Thyroid gland (tissue), 4 donors: ENCODE measurements at places on chromosomes 11 and 22.

- no peaks in the 10 kb centered on the region for H3K27me3 ChIP-seq
- no peak overlapping the region for H3K4me3 ChIP-seq
- no peak for DNase-seq
- H3K36me3 ChIP-seq, result no peaks in the 10 kb centered on the region
- H3K27ac ChIP-seq, result no peak overlapping the region
- H3K4me1 ChIP-seq, result no peaks in the 10 kb centered on the region
Observed at GRCh38 chr11:15157606-15158137, 42.9 kb downstream of the INSC start.

DNA sequence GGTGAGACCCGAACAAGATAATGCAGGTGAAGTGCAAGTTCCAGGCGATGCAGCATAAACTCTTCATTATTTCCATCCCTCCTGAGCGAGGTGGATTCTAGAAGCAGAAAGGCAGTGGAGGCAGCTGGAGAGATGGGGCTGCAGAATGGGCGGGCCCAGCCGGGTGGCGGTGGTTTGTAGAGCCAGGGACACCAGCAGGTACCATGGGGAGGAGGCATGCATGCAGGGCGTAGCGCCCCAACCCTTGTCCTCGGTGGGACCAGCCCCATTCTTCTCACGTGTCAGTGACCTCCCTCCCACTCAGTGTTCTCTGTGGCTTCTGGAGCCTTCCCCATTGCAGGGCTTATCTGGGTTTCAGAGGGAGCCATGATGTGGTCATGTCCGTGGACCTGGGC, 38.0 kb downstream of the MPPED1 start:
- H3K36me3 ChIP-seq, result no peaks in the 10 kb centered on the region
- H3K4me1 ChIP-seq, result no peaks in the 10 kb centered on the region
- DNase-seq, result no peak

GRCh38 chr11:10114593-10115404, 179.2 kb downstream of the SBF2 start:
- H3K4me1 ChIP-seq, result peaks cover 12% of the 10 kb centered on the region
- no peak for DNase-seq
- H3K36me3 ChIP-seq, result no peaks in the 10 kb centered on the region
- H3K27me3 ChIP-seq, result no peaks in the 10 kb centered on the region
- no peak overlapping the region for H3K27ac ChIP-seq
- H3K4me3 ChIP-seq, result no peak overlapping the region

- no peaks in the 10 kb centered on the region for H3K4me1 ChIP-seq
- no peaks in the 10 kb centered on the region for H3K36me3 ChIP-seq
- DNase-seq, result no peak
- no peak overlapping the region for H3K4me3 ChIP-seq
Observed at GRCh38 chr22:23503142-23503541, 76.9 kb downstream of the IGLL1 start.

- H3K27me3 ChIP-seq, result no peaks in the 10 kb centered on the region
- peak overlapping the region; percentile 99 for H3K27ac ChIP-seq
- no peaks in the 10 kb centered on the region for H3K36me3 ChIP-seq
- DNase-seq, result no peak
- peak overlapping the region; percentile 76 for H3K4me3 ChIP-seq
- peaks cover 20% of the 10 kb centered on the region for H3K4me1 ChIP-seq
Observed at GRCh38 chr11:102346456-102346747, 612 bp upstream of the BIRC2 start.

GRCh38 chr11:20093775-20094174, 66.5 kb downstream of the DBX1 start:
- H3K4me1 ChIP-seq, result peaks cover 24% of the 10 kb centered on the region
- H3K27me3 ChIP-seq, result no peaks in the 10 kb centered on the region
- DNase-seq, result no peak
- peaks cover 36% of the 10 kb centered on the region for H3K36me3 ChIP-seq
- no peak overlapping the region for H3K4me3 ChIP-seq
- H3K27ac ChIP-seq, result no peak overlapping the region

DNA sequence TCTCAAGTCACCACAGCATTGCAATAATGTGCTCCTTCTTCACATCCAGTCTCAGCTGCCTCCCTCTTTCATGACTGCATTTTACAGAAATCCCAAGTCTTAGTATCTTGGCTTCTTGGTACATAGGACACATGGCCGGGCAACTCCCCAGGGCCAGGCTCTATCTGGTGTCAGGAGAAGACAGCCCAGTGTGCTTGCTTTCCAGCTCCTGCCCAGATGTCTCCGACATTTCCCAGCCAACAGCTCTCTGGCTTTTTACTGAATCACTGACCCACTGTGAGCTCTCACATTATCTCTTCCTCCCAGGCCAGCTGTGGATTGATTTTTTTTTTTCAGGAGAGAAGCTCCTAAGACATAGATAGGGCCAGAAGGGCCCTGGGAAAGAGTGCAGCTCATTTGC, 346.0 kb upstream of the C11orf87 start:
- H3K27me3 ChIP-seq, result no peaks in the 10 kb centered on the region
- no peak overlapping the region for H3K27ac ChIP-seq
- DNase-seq, result no peak
- H3K4me3 ChIP-seq, result no peak overlapping the region

- no peaks in the 10 kb centered on the region for H3K27me3 ChIP-seq
- no peaks in the 10 kb centered on the region for H3K4me1 ChIP-seq
Observed at GRCh38 chr11:131481303-131481702, 110.9 kb downstream of the NTM start.

GRCh38 chr11:103281301-103281700, 172.1 kb downstream of the DYNC2H1 start:
- no peaks in the 10 kb centered on the region for H3K36me3 ChIP-seq
- no peak for DNase-seq
- no peaks in the 10 kb centered on the region for H3K4me1 ChIP-seq
- no peak overlapping the region for H3K4me3 ChIP-seq
- H3K27me3 ChIP-seq, result no peaks in the 10 kb centered on the region

- no peak overlapping the region for H3K27ac ChIP-seq
- H3K4me3 ChIP-seq, result no peak overlapping the region
- no peak for DNase-seq
- no peaks in the 10 kb centered on the region for H3K4me1 ChIP-seq
Observed at GRCh38 chr11:117690484-117691217, 106.4 kb downstream of the DSCAML1 start.

GRCh38 chr22:46732513-46732912, 5.5 kb downstream of the CERK start:
- no peak overlapping the region for H3K27ac ChIP-seq
- DNase-seq, result no peak
- H3K27me3 ChIP-seq, result no peaks in the 10 kb centered on the region

GRCh38 chr11:78426845-78427244, 9.2 kb upstream of the GAB2 start:
- no peak for DNase-seq
- no peak overlapping the region for H3K27ac ChIP-seq
- H3K4me3 ChIP-seq, result no peak overlapping the region
- no peaks in the 10 kb centered on the region for H3K4me1 ChIP-seq

DNA sequence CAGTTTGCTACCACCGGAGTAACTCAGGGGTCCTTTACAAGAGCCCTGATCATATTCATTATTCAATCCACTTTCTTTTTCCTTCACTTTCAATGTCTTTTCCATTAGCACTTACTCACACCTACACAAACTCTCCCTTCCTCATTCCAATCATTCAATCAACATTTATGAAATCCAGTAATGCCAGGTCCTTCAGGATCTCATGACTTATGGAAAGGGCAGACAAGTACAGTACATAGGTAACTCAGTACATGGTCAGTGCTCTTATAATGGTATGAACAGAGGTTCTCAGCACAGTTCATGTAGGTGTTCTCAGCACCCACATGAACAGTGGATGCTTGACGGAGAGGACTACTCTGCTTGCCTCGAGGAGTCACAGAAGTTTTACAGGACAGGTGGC, 106.6 kb downstream of the USP35 start:
- no peaks in the 10 kb centered on the region for H3K36me3 ChIP-seq
- DNase-seq, result no peak
- no peaks in the 10 kb centered on the region for H3K4me1 ChIP-seq

- H3K36me3 ChIP-seq, result no peaks in the 10 kb centered on the region
- no peak overlapping the region for H3K4me3 ChIP-seq
- no peaks in the 10 kb centered on the region for H3K27me3 ChIP-seq
- H3K4me1 ChIP-seq, result no peaks in the 10 kb centered on the region
Observed at GRCh38 chr11:133823614-133824013, 21.7 kb downstream of the SPATA19 start.

DNA sequence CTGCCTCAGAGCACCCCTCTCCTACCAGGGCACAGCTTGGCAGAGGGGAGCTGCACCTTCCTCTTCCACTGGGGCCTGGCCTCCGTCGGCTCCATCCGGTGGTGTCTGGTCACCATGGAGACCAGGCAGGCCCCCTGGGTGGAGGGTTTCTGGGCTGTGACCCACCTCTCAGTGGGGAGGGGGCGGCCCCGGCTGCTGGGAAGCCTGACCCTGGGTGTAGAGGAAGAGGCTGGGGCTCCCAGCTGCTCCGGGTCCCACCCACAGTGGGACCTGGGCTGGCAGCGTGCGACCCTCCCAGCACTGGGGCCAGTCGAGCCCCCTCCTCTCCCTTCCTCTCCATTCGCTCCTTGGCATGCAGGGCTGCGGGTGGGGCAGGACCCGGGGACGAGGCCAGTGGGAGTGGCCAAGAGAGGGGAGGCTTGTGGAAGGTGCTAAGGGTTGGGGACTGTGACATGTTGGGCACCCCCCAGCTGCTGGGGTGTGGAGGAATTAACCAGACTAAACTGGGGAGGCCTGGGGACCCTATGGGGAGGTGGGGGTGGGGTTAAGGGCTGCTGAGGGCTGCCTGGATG, 46.8 kb downstream of the BRSK2 start:
- no peaks in the 10 kb centered on the region for H3K36me3 ChIP-seq
- no peak for DNase-seq
- no peaks in the 10 kb centered on the region for H3K27me3 ChIP-seq
- no peak overlapping the region for H3K27ac ChIP-seq
- H3K4me3 ChIP-seq, result no peak overlapping the region

DNA sequence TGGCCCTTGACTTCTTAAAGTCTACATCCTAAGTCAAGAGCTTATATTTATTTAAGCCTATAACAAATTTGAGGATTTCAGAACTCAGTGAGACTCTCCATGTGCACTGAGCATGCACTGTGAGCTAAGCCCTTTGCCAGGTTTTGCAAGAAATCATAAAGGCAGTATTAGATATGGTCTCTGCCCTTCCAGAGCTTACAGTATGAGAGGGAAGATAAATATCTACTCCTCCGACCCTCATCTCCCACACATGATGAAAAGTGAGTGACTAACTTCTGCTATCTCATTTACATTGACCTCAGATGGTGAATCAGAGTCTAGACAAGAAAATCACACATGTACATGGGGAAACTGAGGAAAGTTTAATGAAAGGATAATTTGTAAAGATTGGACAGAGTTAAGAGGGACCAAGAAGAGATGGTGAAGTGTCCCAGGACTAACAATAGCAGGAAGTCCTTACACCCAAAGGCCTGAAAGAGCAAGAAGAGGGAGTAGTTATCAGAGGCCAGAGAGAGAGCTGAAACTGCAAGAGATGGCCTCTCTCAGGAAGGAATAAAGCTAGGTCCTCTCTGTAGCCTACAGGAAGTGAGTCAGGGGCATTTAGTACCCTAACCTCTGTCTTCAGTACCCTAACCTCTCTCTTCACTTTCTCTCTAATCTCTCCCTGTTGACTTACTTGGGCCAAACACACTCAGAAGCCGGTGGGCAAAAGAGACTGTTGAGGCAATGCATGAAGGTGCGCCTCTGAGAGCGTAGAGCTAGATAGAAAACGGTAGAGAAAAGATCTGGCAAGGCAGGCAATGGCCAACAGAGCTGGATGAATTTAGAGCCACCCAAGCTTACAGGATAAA, 23.0 kb upstream of the BLID start:
- H3K27ac ChIP-seq, result no peak overlapping the region
- H3K27me3 ChIP-seq, result no peaks in the 10 kb centered on the region
- H3K36me3 ChIP-seq, result no peaks in the 10 kb centered on the region
- no peak overlapping the region for H3K4me3 ChIP-seq

DNA sequence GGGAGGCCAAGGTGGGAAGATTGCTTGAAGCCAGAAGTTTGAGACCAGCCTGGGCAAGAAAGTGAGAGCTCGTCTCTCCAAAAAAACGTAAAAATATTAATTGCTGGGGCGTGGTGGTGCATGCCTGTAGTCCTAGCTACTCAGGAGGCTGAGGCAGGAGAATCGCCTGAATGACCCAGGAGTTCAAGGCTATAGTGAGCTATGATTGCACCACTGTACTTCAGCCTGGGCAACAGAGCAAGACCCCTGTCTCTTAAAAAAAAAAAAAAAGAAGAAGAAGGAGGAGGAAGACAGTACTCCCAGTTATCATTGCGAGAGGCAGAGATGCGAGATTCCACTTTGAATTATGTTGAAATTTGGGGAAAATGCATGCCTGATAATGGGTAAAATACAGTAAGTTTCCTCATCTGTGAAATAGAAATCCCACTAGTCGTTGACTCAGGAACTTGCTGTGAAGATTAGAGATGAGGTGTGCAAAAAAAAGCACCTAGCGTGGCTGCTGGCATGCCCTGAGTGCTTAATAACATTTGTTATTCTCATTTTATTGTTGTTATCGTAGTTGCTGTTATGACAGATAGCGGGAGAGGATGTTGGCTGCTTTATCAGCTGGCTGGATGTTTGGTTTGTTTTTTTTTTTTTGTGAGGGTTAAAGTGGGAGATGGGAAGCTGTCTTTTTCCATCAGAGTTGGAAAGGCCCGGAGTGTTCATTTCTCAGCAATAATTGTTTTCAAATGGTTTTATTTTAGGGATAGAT, 33.4 kb downstream of the BCR start:
- H3K36me3 ChIP-seq, result no peaks in the 10 kb centered on the region
- peak overlapping the region; percentile 1 for H3K27ac ChIP-seq
- no peaks in the 10 kb centered on the region for H3K27me3 ChIP-seq
- peaks cover 85% of the 10 kb centered on the region for H3K4me1 ChIP-seq
- DNase-seq, result no peak

DNA sequence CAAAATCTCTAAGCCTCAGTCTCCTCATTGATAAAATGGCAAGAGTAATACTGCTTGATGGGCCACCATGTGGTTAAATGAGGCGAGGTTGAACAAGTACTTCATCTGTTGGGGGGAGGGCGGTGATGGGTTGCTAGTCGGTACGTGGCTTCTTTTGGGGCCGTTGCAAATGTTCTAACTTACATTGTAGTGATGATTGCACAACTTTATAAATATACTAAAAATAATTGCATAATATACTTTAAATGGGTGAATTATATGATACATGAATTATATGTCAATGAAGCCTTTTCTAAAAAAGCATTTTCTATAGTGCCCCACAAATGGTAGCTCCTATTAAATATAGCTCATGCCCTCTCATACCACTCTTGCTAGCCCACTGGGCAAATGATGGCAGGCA, 6.5 kb downstream of the MS4A8 start:
- no peak for DNase-seq
- no peak overlapping the region for H3K27ac ChIP-seq
- H3K27me3 ChIP-seq, result no peaks in the 10 kb centered on the region
- no peak overlapping the region for H3K4me3 ChIP-seq
- no peaks in the 10 kb centered on the region for H3K4me1 ChIP-seq

DNA sequence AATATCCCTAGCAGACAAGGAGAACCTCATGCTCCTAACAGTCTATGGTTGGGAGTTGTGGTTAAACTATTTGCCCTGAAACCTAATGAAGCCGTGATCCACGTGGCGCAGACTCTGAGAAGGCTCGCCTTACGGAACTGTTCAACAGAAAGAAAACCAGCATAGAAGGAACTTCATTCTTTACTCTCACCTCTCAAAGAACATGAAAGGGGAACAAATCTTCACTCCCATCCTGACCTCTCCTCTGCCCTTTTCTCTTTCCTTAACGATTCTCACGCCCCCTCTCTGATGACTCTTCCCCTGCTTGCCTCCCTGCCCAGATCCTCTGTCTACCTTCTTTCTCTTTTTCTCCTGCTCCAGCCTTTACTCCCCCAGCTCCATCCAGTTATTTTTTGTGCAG, 54.2 kb downstream of the IRAG1 start:
- no peak overlapping the region for H3K27ac ChIP-seq
- H3K4me1 ChIP-seq, result no peaks in the 10 kb centered on the region
- H3K4me3 ChIP-seq, result no peak overlapping the region
- no peak for DNase-seq
- no peaks in the 10 kb centered on the region for H3K27me3 ChIP-seq
